ENCODE measurements at places on chromosomes 2 and 18.

DNA sequence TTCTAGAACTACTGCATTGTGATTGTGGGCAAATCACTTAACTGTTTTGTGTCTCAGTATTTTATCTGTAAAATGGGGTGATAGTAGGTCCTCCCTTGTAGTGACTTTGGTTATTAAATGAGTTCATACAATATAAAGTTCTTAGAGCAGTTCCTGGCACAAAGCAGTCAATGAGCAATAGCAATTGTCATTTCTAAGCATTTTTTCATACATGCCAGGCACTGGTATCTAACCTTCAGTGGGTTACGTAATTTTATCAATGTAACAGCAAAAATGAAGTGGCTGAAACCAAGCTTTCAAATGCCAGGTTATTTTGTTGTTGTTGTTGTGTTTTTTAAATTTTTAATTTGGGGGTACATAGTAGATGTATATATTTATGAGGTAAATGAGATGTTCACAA, 401.9 kb downstream of the MEIS1 start:
- DNase-seq, result no peak
- H3K4me3 ChIP-seq, result no peak overlapping the region
- H3K4me1 ChIP-seq, result peaks cover 11% of the 10 kb centered on the region
- H3K27ac ChIP-seq, result no peak overlapping the region
- no peaks in the 10 kb centered on the region for H3K27me3 ChIP-seq

GRCh38 chr18:48440924-48441323, 31.7 kb upstream of the ZBTB7C start:
- H3K4me3 ChIP-seq, result no peak overlapping the region
- peaks cover 27% of the 10 kb centered on the region for H3K4me1 ChIP-seq
- DNase-seq, result no peak

DNA sequence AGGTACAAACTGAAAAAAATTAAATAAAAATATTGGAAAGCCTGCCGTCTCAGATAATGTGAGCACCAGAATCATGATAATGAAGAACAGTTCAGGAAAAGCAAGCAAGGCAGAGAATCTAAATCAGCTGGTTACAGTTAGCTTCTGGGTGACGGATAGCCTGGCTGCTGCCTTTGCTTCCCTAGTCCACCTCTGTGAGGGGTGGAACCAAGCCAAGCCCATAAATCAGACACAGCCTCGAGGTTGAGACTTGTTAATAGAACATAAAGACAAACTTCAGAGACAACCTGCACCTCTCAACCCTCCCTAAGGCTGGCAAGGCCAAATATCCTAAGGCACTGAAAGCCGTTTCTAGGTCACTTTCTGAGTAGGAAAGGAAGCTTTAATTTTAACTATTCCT, 334.7 kb upstream of the SLC39A10 start:
- no peak overlapping the region for H3K27ac ChIP-seq
- H3K4me3 ChIP-seq, result no peak overlapping the region
- no peaks in the 10 kb centered on the region for H3K27me3 ChIP-seq
- no peaks in the 10 kb centered on the region for H3K36me3 ChIP-seq
- DNase-seq, result no peak

DNA sequence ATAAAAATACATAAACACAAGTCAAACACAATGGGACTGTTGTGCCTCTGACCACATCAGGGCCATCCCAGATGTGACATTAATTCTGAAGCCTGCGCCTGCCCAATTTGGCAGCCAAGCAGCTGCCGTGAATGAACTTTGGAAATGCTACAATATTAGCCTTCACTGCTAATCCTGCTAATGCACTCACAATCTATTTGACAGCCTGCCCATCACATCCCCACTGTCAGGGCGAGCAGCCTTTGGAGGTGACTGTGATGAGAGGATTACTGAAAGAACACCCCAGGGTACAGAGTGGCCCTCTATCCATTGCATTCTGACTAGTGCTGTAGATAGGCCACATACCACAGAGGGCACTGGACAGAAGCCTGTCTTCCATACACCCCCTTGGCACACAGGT, 21.6 kb downstream of the OSR1 start:
- no peak overlapping the region for H3K27ac ChIP-seq
- no peaks in the 10 kb centered on the region for H3K27me3 ChIP-seq
- H3K4me1 ChIP-seq, result no peaks in the 10 kb centered on the region
- H3K36me3 ChIP-seq, result no peaks in the 10 kb centered on the region
